ENCODE measurements at places on chromosomes 7 and 10.

GRCh38 chr10:5937016-5937415 is 40.3 kb downstream of the IL15RA start:
- DNase-seq = no peak

DNA sequence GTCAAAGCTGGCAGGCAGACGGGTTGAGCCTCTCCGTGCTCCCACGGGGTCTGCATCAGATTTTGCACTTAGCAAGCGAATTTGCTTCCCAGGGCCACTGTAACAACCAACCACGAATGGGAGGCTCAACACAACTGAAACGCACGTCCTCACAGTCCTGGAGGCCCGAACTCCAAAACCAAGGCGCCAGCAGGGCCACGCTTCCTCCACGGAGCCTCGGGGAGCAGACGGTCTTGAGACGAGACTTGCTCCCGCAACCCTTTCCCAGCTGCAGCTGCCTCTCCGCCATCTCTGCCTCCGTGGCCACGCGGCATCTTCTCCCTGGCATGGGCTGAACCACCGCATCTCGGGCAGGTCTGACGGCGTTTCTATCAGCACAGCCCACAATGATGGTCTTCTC is 30.2 kb upstream of the INSIG1 start:
- DNase-seq = no peak

- DNase-seq = no peak
Measured at GRCh38 chr7:44333911-44334733, 8.7 kb upstream of the CAMK2B start.

DNA sequence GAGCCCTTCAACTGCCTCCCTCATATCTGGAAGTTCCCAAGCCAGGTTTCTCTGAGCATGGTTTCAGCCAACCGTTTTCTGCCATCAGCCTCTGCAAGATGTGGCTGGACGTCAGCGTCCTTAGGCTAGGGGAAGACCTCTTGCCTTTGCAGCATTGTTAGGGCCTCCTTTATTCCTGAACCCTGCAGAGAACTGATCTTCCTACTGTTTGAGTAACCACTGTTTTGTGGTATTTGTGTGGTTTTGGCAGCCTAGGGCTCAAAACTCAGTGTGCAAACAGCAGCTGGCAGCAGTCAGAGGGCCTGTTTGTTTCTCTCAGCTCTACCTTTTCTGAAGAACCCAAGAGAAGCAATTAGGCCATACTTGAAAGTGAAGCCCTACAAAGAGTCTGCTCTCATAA is 83.4 kb upstream of the SEMA3E start:
- no peak for DNase-seq

DNA sequence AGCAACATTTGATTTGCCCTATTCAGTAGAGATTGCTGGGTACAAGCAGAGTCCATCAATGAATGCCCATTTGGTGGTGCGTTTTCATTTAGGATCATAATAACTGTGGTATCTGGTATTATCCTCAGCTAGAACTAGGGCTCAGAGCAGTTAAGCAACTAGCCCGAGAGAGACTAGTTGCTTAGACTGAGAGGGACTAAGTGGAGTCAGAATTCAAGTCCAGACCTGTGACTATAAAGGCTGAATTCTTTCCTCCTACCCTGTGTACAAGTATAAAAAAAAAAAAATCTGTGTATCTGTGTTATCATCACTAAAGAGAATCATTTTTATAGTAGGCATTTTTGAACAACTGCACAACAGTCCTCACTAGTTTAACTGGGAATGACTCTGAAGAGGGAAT is 45.3 kb upstream of the DKK1 start:
- DNase-seq = no peak

- DNase-seq = no peak
Measured at GRCh38 chr10:57015187-57015586, 654.1 kb upstream of the ZWINT start.

DNA sequence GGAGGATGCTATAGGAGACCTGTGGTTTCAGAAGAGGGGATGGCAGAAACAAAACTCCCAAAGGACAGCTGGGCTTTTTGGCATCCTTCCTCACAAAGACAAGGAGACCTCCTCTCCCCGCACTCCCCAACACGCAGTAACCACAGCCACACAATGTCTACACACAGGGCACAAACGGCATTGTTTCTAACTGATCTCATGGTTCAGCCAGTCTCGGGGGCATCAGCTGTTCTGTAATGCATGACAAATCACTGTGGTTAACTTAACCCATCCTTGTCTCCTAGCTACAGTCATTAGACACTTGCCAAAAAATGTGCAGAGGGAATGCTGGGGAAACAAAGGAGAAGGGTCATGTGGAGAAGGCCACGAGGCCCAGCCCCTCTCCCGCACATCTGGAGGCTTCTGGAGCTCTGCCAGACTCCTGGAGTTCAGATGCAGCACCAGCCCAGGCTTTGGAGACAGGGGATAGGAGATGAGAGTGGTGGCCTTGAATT is 7.6 kb upstream of the ADAMTS14 start:
- DNase-seq = peak; percentile 99

- DNase-seq = no peak
Measured at GRCh38 chr10:102627291-102627735, 17.0 kb upstream of the TRIM8 start.

DNA sequence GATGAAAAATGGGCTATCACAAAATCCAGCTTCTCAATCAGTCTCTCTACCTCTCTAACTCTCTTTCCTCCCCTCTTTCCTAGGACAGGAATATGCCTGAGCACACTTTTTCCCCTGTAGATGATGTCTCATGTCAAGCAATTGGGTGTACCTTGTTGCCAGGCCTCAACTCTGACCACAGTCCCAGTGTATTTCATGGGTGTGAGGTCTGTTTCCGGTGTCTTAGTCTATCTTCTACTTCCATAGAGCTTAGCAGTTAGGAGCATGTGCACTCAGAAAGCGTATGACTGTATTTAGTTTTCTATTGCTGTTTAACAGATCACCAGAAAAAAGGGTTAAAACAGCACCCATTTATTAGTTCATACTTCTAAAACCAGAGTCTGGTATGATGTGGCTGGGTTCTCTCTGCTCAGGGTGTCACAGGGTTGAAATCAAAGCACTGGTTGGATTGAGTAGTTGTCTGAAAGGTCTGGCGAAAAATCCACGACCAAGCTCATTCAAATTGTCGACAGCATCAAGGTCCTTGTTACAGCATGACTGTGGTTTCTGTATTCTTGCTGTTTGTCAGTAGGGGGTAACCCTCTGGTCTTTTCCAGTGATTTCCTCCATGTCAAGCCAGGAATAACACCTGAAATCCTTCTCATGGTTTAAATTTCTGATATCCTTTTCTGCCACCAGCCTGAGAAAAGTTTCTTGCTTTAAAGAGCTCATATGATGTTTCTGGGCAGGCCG is 130.0 kb downstream of the THSD7A start:
- DNase-seq = no peak

DNA sequence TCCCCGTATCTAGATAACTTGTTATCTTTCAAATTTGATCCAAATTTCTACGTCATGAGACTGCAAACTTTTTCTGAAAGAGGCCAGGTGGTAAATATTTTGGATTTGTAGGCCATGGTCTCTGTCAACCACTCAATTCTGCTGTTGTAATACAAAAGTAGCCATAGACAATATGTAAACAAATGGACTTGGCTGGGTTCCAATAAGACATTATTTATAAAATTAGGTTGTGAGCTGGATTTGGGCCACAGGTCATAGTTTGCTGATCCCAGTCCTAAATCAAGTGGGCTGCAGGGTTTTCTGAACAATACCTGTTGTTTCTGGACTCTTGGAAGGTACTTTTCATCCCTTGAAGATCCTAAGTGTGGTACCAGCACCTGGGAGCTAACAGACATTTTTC is 1178.0 kb downstream of the SORCS1 start:
- DNase-seq = no peak

- no peak for DNase-seq
Measured at GRCh38 chr10:90784771-90785170, 73.1 kb downstream of the HTR7 start.

- peak; percentile 69 for DNase-seq
Measured at GRCh38 chr7:111486472-111487142, 75.7 kb downstream of the IMMP2L start.

DNA sequence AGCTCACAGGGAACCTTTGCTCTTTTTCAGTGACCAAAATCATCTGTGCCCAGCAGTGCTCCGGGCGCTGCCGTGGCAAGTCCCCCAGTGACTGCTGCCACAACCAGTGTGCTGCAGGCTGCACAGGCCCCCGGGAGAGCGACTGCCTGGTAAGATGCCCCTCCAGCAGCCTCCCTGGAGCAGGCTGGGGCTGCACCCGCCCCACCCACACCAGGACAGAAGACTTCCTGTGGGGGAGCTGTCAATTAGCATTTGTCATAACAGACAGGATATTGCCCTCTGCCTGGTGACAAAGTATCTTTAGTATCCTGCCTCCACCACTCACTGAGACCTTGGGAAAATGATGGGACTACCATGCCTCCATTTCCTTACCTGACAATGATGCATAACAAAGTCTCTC is 133.7 kb downstream of the EGFR start:
- no peak for DNase-seq

DNA sequence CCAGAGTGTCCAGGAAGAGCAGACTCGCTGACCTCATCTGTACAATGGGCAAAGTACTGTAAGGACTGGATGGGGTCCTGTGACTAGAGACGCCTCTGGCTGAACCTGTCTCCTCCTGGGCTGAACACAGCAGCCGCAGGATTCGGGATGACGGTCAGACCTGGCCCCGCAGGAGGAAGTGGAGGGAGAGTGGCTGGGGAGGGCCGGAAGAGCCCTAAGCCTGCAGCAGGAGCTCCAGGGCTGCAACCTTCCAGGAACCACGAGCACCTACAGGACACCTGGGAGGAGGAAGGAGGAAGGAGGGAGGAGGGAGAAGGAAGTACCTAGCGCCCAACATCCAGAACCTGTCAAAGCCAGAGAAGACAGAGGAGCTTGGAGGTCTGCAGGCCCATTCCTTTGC is 30.3 kb downstream of the TNRC18 start:
- no peak for DNase-seq

DNA sequence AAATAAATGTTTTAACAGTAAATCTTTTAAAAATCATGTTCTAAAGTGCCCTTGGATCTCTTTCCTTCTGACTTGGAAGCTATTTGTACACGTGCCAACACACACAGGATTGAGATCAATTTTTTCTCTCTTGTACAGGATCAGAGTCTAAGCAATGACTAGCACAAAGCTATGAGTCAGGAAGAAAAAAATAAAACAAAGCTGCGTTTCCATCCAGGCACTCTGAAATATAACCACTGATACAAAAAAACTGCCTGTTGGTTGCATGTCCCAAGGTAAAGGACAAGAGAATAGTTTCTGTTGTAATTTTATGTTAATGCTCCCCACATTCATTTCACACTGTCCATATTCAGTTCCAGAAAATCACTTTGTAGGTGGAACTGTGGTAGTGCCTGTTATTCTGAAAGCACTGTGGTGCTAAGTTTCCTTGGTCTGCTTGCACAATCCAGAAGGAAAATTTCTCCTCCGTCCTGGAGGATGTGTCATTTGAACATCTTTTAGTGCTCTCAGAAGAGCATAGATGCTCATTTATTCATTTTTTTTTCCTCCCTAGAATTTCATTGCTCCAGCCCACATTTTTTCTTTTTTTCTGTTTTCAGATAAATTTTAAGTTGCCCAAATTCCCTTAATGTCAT is 113.4 kb downstream of the PLXDC2 start:
- peak; percentile 90 for DNase-seq

GRCh38 chr7:5255832-5256231 is 26.9 kb upstream of the SLC29A4 start:
- DNase-seq = no peak

DNA sequence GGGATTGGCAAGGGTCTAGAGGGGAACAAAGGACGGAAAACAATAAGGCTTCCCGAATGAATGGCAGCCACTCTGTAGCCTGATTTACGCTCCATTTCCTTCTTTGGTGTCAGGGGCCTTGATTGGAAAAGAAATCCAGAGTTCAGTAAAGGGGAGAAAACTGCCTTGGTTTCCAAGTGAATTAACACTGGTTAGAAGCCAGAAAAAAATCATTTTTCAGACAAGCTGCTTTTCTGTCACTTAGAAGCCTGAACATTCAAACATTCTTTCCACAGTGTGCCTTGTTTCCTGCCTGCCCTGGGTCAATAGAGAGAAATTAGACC is 283 bp upstream of the TRDMT1 start:
- no peak for DNase-seq

DNA sequence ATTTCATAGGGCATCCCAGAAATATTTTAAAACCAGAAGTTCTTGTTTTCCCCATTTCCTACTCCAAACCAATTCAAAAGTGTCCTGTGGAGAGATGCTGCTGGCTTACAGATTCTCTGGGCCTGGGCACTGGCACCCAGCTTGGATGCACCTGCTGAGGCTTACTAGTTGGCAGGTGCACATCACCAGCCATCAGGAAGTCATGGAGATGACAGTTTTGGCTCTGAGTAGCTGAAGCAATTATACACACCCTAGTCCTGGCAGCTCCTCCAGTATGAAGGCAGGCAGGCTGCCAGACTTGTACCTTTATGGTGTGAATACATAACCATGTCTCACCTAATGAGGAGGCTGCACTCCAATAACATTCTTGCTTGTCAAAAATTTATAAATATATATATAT is 276.6 kb upstream of the GHITM start:
- DNase-seq = no peak

GRCh38 chr10:104824380-104825006 is 183.4 kb downstream of the SORCS3 start:
- DNase-seq = peak; percentile 17

GRCh38 chr7:94382132-94382531 is 12.6 kb upstream of the COL1A2 start:
- peak; percentile 68 for DNase-seq

DNA sequence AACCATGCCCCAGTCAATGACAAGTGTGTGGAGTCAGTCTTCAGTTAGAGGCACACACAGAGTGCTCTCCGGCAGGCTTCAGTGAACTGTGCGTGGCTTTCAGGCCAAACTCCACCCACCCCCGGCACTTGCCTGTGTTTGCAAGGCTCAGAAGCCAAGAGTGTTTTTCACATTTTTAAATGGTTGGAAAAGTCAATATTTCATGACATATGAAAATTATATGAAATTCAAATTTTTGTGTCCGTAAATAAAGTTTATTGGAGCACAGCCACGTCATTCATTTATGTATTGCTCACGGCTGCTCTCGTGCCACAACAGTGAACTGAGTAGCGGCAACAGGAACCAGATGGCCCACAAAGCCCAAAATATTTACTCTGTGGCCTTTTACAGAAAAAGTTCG is 104.7 kb downstream of the SFMBT2 start:
- DNase-seq = peak; percentile 8

- no peak for DNase-seq
Measured at GRCh38 chr10:53748319-53748718, 975.7 kb upstream of the MBL2 start.
